ENCODE measurements at places on chromosomes 1 and 21.

- DNase-seq: no peak
Measured at GRCh38 chr1:41713557-41714327, 205.0 kb downstream of the HIVEP3 start.

- DNase-seq: no peak
Measured at GRCh38 chr1:165290148-165290547, 66.4 kb downstream of the LMX1A start.

DNA sequence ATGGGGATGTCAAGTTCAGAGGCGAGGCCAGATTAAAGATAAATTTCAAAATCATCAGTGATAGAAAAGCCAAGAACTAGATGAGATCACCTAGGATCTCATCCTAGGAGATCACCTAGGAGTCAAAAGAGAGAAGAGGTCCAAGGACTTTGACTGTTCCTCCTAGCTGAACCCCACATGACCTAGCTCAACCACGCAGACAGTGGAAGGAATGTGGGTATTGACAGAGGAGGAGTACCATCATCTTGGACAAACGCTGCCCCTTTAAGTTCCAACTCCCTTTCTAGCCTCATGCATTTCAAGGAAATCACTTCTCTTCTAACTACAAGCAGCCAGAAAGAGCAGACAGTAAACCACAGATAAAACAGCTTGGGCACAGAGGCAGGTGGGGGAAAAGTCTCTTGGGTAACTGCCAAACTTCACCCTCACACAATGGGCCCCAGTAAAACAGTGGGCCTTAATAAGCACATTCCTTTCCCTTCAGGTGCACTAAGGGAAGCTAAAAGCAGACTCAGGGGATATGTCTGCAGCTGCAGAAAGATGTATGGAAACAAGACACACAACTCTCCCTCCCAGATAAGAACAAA is 12.5 kb upstream of the FAM76A start:
- no peak for DNase-seq

DNA sequence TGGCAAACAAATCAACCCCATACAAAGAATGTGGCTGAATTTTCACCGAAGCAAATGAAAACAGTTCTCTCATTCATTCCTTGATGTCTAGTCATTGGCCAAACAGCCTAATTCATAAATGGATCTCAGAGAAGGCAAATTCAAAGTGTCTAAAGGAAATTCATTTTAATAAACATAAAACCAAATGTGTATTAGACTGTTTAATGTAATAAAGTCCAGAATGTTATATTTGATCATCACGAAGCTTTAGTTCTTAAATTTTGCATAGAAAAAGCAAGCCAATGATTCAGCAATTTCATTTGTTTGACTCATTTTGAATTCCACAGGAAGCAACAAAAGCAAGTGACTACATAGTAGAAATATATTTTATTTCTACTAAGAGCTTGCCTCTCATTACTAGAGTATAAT is 379.2 kb upstream of the ADAMTS5 start:
- DNase-seq: no peak

DNA sequence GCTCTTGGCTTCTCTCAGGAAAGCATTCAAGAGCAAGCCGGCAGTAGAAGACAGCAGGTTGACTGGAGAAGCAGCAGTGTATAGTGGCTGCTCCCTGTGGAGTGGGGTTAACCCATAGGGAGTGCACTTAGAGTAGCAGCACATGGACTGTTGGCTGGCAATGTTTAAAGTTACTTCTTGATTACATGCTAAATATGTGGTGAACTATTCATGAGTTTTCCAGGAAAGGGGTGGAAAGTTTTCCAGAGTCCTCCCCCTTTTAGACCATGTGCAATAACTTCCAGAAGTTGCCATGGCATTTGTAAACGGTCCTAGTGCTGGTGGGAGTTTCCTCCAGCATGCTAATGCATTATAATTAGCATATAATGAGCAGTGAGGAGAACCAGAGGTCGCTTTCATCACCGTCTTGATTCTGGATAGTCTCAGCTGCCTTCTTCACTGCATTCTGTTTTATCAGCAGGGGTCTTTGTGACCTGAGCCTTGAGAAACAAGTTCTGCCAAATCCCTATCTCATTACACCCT is 131.8 kb downstream of the CCDC185 start:
- DNase-seq: no peak

All from activated CD4-positive, alpha-beta T cell treated with anti-CD3 and anti-CD28 coated beads, Interleukin-2, amount 50 U/mL, for 4 hours (primary cell).